IgD-negative memory B cell (primary cell): ENCODE measurements at places on chromosomes 7 and 10. TPM values are rescaled to one million over a fixed set of nuclear protein-coding genes. Genes with fewer than 3 reads are reported as not detected.

The GIMAP5 gene
- polyA plus RNA-seq: 16.3 TPM

The RAMP3 gene
- polyA plus RNA-seq: not detected

The PSTK gene
- 7.0 TPM for polyA plus RNA-seq

The EPHA1 gene
- polyA plus RNA-seq: 0.80 TPM

The DYNC1I1 gene
- not detected for polyA plus RNA-seq

The GNGT1 gene
- not detected for polyA plus RNA-seq

The C10orf67 gene
- polyA plus RNA-seq: not detected

The PHKG1 gene
- polyA plus RNA-seq: not detected

The GARIN1A gene
- polyA plus RNA-seq: 0.10 TPM

The CRYGN gene
- polyA plus RNA-seq: not detected

The SPDYE11 gene
- polyA plus RNA-seq: 0.19 TPM

The NPSR1 gene
- polyA plus RNA-seq: not detected

The CYP3A4 gene
- not detected for polyA plus RNA-seq

The KDM7A gene
- polyA plus RNA-seq: 3.8 TPM

The SPACDR gene
- 0.78 TPM for polyA plus RNA-seq

The SLC25A28 gene
- 27.1 TPM for polyA plus RNA-seq

The TRIM74 gene
- polyA plus RNA-seq: 0.66 TPM

The ATRNL1 gene
- 2.5 TPM for polyA plus RNA-seq

The GRM8 gene
- polyA plus RNA-seq: not detected

The MYOF gene
- polyA plus RNA-seq: not detected

The MRLN gene
- polyA plus RNA-seq: not detected

The CHAT gene
- polyA plus RNA-seq: not detected

The ATG9B gene
- polyA plus RNA-seq: 11.2 TPM

The CPED1 gene
- 3.8 TPM for polyA plus RNA-seq

The TEX36 gene
- polyA plus RNA-seq: not detected

The DRGX gene
- polyA plus RNA-seq: not detected

The KIAA1549 gene
- polyA plus RNA-seq: not detected
